Ecto neural progenitor cell (in vitro differentiated cells): ENCODE measurements at places on chromosomes 16 and 17.

GRCh38 chr17:46072998-46073397 lies 73.9 kb downstream of the STH start:
- DNase-seq: no peak

DNA sequence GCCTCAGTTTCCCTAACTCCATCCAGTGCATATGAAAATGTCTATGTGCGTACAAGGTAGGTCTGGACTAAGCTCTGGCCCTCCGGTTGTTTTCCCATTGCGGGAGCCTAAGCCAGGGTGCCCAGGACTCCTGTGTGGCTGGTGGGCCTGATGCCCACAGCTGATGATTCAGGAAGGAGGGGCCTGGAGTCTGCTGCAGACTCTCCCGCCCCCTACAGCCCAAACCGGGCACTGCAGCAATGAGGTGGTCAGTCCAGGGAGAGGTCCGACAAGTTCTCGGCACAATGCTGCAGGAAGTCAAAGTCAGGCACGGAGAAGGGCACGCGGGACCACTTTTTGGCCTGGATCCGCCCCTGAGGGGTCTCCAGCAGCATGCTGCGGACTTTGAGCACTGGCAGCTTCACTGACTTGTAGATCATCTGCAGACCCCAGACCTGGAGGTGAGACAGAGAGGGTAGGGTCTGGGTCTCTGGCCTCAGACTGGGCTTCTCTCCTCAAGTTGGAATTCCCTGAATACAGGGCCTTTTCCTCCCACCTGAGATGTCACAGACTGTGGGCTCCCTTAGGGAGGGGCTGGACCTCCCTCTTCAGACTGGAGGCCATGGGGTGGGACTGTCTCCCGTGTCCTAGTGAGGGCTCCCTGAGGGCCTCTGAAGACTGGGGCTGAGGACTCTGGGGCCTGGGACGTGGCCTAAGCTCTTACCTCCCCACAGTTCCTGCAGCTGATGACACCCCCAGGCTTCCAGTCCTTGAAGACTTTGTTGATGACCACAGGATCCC lies 3.4 kb upstream of the ZNF385C start:
- peak; percentile 95 for DNase-seq

DNA sequence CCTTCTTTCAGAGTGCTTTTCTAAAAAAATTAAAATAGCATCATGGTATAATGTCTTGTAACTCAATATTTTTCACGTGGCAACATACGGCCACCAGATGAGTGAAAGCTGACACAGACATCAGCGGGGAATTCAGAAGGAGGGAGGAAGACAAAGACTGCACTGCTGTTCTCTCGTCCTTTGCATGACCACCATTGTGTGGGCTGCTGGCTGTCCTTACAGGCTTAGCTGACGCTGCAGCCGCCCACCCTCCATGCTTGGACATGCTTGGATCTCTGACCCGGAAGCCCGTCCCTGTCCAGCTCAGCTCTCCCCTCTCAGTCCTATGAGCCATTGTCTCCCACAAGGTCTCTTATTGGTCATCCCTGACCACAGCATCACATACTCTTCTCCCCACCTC lies 11.4 kb upstream of the MLYCD start:
- DNase-seq: no peak

- no peak for DNase-seq
These were observed 46.3 kb downstream of the TANGO6 start for GRCh38 chr16:68889508-68890150.

GRCh38 chr16:4690946-4691665 lies 2.3 kb upstream of the NUDT16L1 start:
- peak; percentile 44 for DNase-seq

DNA sequence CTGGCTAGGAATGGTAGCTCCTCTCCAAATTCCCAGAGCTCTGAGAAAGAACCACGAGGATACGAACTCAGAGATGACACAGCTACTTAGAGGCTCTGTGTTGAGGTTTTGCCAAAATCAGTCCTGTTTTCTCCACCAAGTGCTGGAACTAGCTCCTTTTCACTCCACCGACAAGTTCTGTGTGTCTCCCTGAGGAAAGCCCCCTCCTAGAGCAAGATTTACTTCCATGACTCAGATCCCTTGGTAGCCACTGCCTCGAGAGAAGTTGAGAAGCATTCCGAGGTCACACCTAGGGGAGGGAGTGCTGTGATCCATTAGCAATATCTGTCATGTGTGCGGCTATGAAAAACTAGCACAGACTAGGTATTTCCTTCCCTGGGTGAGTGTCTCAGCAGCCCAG lies 30.6 kb downstream of the IL21R start:
- DNase-seq: no peak

DNA sequence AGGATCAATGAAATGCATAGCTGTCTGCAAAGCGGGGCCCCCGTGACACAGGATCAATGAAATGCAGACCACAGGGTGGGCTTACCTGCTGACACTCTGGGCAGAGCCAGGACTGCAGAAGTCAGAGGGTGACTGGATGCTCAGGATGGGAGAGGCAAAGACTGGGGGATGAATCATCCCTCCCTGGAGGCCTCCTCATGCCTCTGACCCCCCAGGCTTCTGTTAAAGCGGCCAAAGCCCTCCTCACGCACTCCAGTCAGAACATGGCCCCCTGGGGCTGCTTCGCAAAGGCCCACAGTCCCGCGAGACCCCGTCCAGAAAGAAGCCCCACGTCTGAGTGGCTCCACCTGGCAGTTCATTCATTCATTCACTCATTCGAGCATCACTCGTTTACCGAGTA lies 38.4 kb upstream of the FOXF1 start:
- DNase-seq: no peak

DNA sequence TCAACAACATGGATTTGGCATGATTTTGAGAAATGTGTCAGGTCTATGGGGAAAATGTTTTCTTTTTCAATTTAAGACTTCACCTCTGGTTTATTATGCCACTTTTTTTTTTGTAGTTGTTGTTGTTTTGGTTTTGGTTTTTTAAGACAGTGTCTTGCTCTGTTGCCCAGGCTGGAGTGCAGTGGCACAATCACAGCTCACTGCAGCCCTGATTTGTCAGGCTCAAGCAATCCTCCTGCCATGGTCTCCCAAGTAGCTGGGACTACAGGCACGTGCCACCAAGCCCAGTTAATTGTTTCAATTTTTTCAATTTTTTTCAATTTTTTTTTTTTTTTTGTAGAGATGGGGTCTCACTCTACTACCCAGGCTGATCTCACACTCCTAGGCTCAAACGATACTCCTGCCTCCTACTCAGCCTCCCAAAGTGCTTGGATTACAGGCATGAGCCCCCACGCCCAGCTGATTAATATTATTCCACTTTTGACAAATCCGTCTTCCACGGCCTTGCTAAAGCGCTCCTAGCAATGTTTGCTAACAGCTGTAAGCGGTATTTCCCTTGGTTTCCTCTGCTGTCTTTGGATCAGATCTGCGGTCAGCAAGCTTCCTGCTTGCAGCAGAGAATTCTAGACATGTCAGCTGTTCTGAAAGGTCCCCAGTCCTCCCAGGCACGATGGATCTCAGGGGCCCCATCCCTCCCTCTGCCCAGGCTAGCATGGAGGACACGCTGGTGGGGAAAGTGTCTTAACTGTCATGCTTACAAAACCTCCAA lies 7.0 kb upstream of the MILR1 start:
- DNase-seq: no peak
